Activated CD8-positive, alpha-beta memory T cell treated with anti-CD3 and anti-CD28 coated beads for 1 hour (primary cell): ENCODE measurements at places on chromosomes 5 and 9.

GRCh38 chr9:77744841-77745430 is 96.8 kb upstream of the GNA14 start:
- DNase-seq: no peak

- no peak for DNase-seq
Measured at GRCh38 chr9:90507621-90508020, 135.0 kb downstream of the DIRAS2 start.

DNA sequence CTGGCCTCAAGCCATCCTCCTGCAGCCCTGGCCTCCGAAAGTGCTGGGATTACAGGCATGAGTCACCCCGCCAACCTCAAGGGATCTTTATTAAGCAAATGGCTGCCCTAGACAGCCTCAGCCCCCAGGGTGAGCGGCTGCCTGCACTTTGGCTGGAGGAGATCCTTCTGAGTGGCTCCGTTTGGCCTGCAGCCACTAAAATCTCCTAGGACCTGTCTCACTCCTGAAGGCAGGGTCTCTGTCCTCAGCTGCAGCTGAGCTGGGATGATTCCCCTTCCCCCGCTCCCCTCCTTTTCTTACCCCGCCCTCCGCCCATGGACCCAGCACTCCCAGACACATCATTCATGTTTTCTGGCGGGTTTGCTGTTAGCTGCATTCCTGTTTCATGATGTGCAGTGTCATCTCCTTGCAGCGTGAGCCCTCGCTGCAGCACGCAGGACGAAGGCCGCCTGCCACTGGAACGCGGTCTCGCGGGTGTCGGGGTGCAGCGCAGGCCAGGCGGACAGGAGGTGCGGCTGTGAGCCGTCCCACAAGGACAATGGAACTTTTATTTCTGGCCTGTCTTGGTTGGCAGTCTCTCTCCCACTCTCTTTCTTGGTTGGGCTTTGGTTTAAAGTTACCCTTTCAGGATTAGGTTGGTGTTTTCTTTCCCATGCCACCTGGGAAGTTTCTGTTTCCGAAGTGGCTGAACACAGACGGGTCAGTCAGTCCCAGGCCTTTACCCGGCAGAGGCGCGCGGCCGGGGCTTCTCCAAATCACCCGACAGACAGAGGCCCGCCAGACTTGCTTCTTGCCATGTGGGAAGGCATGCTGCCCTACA is 137.1 kb downstream of the FOXD1 start:
- DNase-seq: no peak

GRCh38 chr9:131651160-131651559 is 88.7 kb downstream of the RAPGEF1 start:
- DNase-seq: no peak

- DNase-seq: no peak
Measured at GRCh38 chr5:115398719-115399118, 102.3 kb upstream of the CCDC112 start.

DNA sequence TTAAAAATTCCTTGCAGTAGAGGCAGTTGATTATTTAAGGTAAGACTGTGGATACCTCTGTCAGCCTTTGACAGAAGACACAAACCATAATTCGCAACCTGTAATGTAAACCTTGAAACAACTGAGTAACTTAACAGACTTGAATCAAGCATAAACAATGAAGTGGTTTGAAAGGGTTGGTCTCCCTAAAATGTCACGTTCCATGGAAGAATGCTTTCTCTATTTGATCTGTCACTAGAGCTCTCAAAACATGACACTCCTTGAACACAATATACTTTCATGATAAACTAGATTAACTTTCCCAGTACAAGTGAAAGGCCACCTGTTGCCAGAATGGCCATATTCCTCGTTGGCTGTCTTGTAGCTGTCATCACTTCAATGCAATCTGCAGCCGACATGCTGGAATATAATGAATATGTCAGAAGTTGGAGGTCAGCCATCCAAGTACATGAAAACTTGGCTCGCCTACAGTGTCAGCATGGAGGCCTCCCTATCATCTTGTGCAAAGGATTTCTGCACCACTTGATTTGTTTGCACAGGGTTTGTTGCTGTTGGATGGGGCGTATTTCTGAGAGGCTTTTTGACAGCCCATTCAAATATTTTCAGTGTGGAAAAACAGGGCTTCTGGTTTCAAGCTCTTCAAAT is 228.0 kb downstream of the TLE4 start:
- DNase-seq: no peak

DNA sequence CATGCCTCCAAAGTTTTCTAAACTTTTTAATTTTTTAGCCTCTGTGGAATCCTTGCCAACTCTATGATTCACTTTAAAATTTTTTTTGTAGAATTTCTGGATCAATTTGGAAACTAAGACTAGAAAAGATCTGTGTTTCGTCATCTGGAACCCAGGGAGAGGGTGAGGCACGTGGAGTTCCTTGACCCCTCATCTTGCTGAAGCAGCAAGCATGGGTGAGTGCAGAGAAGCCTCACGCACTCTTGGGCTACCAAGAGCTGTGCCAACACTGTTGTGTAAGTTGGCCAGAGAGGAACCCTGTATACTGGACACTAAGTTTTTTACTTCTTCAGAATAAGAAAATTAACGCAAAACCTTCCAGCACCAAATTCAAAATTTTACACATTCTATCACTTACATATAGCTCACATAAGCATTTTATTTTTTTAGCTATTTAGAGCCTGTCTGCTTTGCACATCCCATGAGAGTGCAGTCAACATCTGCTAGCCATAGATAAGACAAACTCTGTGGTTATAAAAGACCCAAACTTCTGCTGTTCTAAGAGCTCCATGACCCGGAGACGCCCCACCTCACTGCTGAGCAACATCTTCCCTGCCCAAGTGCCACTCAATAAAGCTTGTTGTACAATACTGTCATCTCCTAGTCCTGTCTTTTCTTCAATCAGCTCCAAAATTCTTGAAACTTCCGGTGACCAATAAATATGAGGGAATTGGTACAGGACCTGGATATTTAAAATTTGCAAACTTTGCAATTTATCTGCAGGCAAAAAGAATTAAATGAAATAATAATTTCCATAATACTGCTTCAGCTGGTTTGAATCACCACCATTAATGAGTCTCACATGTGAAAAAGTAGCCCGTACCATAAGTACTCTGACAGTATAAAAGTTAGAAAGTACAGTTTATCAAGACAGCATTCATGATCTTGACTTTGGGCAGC is 69.7 kb upstream of the ADCY2 start:
- DNase-seq: no peak

DNA sequence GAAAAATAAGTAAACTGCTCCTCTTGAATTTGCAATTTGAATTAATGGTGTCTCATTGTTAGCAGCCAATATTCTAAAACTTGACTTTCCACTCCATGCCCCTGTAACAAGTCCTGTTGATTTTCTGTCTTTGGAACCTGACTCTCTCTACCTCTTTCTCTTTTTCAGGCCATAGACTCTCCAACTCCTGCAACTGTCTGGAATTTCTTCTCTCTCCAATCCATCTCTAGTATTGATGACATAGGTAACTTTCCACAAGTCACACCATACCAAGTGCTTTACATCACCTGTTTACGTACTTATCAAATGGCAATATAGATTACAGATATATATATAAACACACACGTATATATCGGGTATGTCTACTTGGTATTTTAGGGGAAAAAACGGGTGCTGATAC is 923 bp downstream of the C5orf34 start:
- DNase-seq: no peak

- no peak for DNase-seq
Measured at GRCh38 chr9:106593201-106593600, 269.8 kb upstream of the ZNF462 start.

DNA sequence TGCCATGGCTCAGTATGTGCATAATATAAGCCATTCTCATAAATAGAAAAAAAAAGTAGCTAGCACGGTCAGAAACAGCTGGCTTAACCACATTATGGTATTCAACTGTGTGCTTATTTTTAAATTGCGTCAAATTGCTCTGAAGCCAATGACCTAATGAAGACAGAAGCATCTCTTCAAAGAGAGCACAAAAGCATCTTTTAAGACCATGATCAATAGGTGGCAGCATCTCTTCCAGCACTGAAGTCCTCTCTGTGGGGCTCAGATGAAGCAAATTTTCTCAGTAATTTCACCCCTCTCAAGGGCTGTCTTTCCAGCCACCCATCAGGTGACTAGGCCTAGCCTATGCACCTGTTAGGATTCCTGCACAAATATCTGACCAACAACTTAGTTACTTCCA is 251.4 kb downstream of the GLIS3 start:
- DNase-seq: no peak

DNA sequence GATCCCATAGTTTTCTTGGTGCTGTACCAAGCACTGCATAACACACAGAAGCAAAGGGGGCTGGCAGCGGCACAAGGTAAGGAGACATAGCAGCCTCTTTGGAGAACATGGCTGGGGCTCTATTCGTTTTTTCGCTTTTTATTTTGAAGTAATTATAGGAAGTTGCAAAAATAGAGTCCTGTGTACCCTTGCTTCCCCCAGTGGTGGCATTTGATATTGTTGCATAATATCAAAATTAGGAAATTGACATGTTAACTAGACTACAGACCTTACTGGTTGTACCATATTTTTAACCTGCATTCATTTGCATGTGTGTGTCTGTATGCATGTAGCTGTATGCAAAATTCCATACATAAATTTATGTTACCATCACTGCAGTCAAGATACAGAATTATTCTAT is 6.6 kb upstream of the UBQLN1 start:
- no peak for DNase-seq

- DNase-seq: no peak
Measured at GRCh38 chr5:16886366-16886736, 49.7 kb downstream of the MYO10 start.

DNA sequence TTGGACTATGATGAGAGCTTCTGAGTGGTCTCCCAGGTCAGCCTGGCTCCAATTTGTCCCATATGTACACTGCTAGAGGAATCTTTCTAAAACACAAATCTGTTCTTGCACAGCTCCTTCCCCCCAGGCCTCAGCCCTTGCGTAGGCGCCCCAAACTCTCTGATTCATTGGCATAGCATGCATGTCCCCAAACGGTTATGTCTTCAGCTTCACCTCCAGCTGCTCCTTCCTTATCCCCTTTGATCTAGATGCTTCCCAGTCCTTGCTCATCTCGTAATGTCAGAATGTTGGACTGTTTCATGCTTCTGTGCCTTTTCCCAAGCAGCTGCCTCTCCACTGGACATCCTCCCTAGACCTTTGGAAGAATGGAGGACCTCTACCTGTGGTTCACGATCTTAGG is 60.1 kb upstream of the BASP1 start:
- no peak for DNase-seq

DNA sequence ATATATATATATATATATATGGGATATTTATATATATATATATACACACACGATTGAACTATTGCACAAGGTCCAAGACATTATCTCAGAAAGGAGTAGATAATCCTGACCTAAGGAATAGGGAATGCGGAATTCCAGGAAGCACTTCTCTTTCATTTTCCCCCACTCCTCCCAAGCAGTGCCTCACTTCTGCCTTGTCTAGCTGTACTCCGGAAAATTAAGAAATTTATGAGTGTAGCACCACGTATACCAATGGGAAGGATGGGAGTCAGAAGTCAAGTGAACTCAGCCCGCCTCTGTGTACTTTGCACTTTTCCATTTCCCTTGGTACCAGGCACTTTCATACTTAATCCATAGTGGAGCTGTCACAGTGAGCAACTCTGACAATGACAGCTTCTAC is 10.9 kb downstream of the SLC36A1 start:
- no peak for DNase-seq

- DNase-seq: no peak
Measured at GRCh38 chr9:70034271-70034711, 9.4 kb upstream of the MAMDC2 start.

DNA sequence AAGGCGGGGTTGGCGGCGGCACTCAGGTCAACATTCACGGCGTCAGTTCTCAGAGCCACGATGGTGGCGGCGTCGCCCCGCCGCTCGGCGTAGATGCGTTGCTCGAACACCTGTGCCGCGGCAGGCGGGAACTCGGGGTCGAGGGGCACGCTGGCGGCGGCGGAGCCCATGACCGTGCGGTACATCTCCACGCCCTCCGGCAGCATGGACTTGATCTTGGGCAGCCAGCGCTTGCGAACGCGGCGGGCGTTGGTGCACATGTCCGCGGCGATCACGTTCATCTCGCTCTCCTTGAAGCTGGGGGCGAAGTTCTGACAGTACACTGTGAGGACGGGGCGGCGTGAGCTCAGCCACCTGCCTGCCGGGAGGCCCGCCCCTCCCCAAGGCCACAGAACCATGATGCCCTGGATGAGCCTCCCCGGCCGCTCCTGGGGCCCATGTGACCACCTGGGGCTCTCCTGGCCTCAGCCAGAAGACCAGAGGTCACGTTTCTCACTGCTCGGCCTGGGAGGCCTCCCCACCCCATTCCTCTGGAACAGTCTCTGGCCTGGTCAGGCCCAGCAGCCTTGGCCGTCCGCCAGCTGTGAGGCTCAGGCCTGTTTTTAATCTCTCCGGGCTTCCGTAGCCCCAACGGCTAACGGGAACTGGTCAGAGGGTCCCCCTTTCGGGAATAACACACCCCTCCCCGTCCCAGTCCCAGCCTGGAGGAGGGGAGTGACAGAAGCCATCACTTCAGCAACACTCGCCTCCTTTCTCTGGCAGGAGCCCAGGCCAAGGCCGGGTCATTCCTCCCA is 50.7 kb upstream of the UBAC1 start:
- no peak for DNase-seq

DNA sequence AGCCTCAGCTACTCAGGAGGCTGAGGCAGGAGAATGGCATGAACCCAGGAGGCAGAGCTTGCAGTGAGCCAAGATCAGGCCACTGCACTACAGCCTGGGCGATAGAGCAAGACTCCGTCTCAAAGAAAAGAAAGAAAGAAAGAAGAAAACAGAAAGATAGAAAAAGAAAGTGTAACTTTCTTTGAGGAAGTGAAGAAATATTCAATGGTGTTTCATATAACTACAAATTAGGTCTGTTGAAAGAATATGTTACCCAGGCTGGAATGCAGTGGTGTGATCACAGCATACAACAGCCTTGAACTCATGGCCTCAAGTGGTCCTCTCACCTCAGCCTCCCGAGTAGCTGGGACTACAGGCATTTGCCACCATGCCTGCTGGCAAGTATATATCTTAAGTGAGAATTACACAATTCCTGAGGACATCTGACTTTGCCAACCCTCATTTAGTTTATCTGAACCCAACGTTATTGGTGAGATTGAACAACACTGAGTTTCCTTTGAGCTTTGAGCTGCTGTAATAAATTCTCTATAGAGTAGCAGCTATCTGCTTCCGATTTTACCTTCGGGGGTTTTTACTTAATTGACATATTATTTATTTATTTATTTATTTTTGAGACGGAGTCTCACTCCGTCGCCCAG is 2.0 kb upstream of the FAF2 start:
- DNase-seq: no peak

DNA sequence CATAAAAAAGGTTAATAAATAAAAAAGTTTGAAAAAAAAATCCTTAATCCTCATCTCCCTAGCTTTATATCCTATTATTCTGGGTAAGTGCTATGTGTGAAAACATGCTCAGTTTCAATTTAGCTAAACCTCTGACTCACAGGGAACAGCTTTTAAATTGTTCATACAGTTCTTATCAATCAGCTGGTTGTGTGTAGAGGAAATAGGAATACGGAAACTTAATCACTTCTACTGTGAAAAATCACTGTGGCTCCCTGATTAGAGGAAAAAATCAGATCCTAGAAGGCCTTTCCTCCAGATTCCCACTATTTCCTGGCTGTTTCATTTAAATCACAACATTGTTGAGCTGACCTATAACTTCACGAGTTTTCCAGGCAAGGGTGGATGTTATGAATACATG is 120.5 kb downstream of the MARCHF3 start:
- DNase-seq: no peak

GRCh38 chr5:93304456-93305250 is 276.4 kb downstream of the NR2F1-AS1 start:
- DNase-seq: no peak

GRCh38 chr9:134972140-134972539 is 54.4 kb upstream of the FCN1 start:
- DNase-seq: no peak

GRCh38 chr5:172740428-172741205 is 30.4 kb downstream of the DUSP1 start:
- DNase-seq: no peak
